ENCODE measurements at places on chromosomes 4 and X.

GRCh38 chr4:101171747-101172146 lies 175.6 kb downstream of the PPP3CA start:
- DNase-seq: no peak

GRCh38 chr4:147025042-147025441 lies 79.4 kb upstream of the TTC29 start:
- no peak for DNase-seq

DNA sequence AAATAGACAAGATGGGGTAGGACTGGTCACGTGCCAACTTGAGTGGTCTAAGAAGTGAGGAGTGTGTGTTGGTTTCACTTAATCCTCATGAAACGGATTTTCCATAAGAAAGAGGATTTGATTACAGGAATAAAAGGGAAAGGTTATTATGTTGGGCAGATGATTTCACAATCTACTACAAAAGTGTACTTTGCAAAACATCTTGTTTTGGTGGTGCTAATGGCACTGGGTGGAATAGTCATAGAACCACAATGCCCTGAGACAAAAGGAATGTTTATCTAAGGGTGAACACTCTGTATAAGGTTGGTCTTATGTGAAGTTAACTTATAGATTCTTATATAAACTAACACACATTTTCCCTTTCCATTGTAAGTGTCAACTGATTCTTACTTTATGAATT lies 45.6 kb downstream of the GLUD2 start:
- no peak for DNase-seq

- no peak for DNase-seq
These were observed 374.1 kb upstream of the RASGEF1B start for GRCh38 chr4:81845761-81846160.

DNA sequence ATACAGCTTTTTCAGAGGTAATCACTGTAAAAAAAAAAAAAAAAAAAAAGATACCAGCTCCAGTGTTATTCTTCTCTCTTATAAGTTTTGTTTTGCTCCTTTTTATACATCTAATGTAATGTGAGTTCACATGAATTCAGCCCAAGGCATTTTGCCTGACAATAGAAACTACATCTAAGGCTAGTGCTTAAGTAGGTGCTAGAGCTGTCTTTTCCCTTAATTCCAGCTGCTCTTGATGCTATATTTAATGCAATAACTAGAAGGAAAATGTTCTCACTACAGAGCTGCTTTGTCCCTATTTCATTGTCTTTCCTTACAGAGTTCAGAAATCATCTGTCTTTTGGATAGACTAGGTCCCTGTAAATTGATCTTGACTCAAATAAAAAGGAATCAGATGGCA lies 150.1 kb downstream of the NAA11 start:
- no peak for DNase-seq
